ENCODE measurements at places on chromosomes 1 and 21.

DNA sequence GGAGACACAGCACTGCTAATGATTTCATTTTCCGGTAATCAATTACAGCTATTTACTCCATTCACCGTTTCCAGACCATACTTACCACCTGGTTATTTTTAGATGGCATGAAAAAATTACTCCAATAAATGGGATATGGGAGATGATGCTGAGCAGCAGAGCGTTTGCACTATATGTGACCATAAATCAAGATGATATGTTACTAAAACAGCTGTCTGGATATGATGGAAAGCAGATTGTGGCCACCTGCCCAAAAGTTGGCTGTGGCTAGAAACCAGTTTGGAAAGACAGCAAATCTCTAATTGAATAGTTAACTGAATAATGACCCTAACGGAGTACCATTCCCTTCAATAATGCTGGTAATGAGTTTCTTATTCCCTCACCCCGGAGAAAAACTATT, 22.5 kb upstream of the KCTD3 start:
- DNase-seq, result no peak

DNA sequence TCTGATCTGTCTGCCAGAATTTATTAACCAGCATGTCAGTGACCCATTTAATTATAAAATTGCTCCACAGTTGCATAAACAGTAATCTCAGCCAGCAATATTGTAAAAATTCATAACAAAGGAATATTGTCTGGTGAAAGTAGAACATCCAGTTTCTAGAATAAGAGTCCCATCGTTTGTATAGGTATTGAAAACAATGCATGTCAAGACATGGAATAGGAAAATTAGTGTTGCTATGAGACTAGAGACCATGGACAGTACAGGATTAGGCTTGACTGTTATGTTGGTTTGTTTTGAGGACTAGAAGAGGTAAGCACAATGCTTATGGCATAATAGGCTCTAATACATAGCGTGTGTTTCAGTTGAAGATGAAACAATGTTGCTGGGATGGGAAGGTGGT, 37.1 kb downstream of the ATF6 start:
- DNase-seq, result no peak

- no peak for DNase-seq
Observed at GRCh38 chr1:206555473-206555935, 48.2 kb downstream of the RASSF5 start.

DNA sequence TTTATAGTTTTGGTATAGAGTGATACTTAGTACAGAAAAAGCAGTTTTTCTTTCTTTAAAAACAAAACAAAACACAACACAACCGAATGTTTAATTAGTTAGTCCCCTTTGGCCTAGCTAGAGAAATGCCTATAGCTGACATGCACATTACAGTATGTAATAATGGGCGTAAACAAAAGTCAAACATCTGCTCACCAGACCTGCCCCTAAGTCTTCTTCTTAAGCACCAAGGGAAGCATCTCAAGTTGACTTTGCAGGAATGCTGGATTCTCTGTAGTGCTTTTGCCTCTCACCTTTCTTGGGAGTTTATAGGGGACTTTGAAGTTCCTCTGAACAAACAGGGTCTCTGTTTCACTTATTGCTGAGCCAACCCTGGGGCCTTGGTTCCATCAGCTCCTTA, 143.7 kb downstream of the TM2D1 start:
- no peak for DNase-seq

GRCh38 chr1:246836209-246836966, 95.4 kb downstream of the AHCTF1 start:
- no peak for DNase-seq

DNA sequence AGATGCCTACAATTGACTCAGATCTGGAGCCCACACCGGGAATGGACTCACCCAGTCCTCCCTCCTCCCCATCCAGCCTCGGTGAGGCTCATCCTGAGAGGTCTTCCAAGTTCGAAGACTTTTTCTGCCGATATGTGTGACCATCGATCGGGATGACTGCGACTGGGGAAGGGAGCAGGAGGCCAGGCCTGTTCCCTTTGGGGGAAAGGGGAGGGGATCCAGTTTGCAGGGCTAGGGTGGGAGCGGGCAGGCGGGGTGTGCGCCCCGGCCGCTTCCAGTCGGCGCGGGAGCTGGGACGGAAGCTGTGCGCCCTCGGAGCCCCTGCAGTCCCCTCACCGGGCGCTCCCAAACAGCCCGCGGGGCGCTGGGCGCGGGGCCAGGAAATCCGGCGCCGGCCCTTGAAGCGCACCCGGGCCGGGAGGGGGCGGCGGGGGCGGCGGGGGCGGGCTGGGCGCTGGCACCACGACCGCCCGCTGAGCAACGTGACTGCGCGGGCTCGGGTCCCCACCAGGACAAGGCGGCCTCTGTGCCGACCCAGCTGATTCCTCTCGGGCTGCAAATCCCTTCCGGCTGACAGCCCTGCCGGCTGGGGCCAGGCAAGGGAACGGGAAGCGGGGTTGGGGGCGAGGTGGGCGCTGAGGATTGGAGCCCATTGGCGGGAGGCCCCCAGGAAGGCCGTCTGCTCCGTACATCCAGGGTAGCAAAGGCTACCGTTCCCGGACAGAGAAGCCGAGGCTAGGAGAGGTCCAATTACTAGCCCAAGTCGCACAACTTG, 103.9 kb downstream of the EBNA1BP2 start:
- no peak for DNase-seq

DNA sequence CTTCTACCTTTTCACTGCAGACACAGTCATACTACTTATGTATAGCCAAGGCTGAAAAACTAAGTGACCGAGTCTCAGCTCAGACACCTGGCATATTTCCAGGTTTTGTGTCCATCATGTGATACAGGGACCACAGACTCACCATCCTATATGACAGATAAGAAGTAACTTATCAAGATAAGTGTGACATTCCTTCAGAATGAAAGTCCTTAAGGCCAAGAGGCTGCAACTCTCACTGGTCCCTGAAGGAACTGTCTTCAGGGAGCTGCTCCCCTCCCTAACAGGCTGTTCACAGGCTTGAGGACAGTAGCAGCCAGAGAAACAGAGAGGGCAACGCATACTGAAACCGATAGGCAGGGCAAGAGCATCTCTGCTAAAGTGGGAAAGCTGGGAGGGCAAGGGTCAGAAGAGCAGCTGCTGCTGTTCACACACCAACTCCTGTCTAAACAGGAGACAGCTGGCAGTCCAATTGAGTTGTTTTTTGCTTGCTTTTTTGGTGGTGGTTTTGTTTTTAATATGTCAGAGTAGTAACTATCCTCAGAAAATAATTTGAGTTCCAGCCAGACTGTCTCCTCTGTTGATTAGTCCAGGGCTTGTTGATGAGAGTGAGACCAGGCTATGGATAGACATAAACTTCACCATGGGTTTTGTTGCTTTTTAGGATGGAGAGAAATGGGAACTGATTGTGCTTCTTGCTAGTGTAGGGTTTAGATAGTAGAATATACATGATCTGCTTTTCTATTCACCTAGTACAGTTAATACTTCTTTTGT, 67.7 kb downstream of the MACF1 start:
- no peak for DNase-seq

GRCh38 chr1:79760531-79760930, 754.0 kb upstream of the ADGRL4 start:
- DNase-seq, result no peak

- DNase-seq, result no peak
Observed at GRCh38 chr1:47907177-47907528, 90.0 kb downstream of the TRABD2B start.

- DNase-seq, result no peak
Observed at GRCh38 chr21:45494135-45494850, 47.9 kb downstream of the SLC19A1 start.

DNA sequence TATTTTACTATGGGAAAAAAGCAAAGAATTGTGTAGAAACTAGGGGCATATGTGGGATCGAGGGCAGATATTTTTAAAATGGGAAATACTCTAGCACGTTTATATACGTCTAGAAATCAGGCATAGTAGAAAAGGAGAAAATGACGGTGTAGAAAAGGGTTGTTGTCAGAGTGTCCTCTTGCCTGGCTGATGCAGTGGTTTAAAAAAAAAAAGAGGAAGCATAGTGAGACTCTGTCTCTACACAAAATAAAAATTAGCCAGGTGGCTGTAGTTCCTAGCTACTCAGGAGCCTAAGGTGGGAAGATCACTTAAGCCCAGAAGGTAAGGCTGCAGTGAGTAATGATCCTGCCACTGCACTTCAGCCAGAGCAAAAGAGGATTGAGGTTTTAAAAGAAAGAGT, 64.7 kb upstream of the LRRC7 start:
- no peak for DNase-seq

DNA sequence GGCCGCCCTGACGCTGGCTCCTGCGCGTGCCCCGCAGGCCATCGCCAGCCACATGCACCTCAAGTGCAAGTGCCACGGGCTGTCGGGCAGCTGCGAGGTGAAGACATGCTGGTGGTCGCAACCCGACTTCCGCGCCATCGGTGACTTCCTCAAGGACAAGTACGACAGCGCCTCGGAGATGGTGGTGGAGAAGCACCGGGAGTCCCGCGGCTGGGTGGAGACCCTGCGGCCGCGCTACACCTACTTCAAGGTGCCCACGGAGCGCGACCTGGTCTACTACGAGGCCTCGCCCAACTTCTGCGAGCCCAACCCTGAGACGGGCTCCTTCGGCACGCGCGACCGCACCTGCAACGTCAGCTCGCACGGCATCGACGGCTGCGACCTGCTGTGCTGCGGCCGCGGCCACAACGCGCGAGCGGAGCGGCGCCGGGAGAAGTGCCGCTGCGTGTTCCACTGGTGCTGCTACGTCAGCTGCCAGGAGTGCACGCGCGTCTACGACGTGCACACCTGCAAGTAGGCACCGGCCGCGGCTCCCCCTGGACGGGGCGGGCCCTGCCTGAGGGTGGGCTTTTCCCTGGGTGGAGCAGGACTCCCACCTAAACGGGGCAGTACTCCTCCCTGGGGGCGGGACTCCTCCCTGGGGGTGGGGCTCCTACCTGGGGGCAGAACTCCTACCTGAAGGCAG, 23.4 kb upstream of the ARF1 start:
- no peak for DNase-seq

- DNase-seq, result no peak
Observed at GRCh38 chr1:228986093-228986904, 251.0 kb downstream of the RHOU start.

- no peak for DNase-seq
Observed at GRCh38 chr1:86951430-86951829, 37.0 kb downstream of the HS2ST1 start.

DNA sequence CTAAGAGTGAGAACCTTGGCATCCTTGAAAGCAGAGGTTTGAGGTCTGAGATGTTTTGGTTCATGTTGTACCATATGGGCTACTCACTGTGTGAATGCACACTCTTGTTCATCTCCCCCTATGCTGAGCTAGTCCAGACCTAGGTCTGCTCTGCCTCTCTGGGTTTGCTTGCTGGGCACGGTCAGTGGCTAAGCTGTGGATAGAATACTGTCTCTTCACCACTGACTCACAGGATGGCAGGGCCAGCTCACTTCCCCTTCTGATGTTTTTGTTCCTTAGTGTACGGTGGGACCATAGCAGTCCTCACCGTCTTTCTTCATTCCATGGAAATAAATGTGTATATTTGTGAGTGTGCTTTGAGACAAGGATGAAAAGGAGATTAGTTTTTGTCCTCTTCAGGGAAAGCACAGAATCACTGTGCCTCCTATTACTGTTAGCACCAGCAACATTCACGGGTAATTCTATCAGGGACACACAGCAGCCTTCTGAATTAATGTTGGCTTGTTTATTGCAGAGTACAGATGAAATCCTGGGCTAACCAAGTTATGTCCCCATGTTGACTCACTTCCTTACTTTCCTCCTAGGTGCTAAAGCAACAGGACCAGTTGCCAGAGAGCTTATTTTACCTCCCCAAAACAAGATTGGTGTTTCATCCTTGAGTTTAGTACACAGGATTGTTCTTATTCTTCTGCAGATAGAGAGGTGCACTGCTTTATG, 56.9 kb upstream of the IVNS1ABP start:
- no peak for DNase-seq

- no peak for DNase-seq
Observed at GRCh38 chr1:25198663-25199252, 33.5 kb downstream of the SYF2 start.

GRCh38 chr1:29121936-29122681, 1.6 kb downstream of the TMEM200B start:
- DNase-seq, result no peak

GRCh38 chr1:172108161-172108893, 267.0 kb downstream of the DNM3 start:
- DNase-seq, result no peak

DNA sequence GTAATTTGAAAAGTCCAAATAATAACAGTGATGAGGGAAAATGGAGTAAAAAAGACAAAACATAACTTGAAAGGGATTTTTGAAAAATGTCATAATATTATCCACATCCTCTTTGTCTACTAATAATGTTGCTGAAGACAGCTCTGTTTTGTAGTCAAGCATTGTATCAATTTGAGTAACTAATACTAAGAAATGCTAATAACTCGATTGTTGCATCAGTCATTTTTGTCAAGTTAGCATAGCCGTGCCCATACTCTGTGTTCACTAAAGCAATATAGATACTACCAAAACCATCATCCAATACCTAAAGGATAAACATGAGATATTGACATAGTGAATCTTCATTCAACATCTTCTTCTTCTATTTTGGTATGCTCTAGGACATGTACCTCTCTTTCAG, 17.3 kb downstream of the PDC start:
- DNase-seq, result no peak

GRCh38 chr21:39326607-39327307, 13.3 kb upstream of the BRWD1 start:
- DNase-seq, result no peak

DNA sequence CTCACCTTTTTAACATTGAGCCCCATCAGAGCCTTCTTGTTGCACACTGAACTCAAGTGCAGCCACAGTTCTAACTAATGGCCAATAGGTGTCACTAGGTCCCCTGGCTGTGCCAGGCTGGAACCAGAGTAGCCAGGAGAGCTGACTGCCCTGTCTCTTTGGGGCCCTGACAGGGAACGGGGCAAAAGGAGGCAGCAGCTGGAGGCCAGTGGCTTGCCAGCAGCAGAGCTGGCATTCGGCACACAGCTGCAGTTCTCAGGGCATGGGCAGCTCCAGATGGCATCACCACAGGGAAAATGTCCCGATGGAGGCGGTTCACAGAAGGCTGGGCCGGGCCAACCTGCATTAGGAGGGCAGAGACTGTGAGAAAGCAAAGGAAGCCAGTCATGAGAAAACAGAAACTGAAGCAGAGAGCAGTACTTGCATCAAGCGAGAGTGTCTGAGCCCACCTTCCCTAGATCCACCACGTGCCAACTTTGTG, 188.6 kb downstream of the FCRL5 start:
- DNase-seq, result peak; percentile 13

GRCh38 chr1:93025572-93025971, 53.5 kb upstream of the MTF2 start:
- DNase-seq, result no peak

- no peak for DNase-seq
Observed at GRCh38 chr1:182054698-182055326, 6.7 kb downstream of the ZNF648 start.

- no peak for DNase-seq
Observed at GRCh38 chr1:69157046-69157756, 410.5 kb upstream of the LRRC7 start.

DNA sequence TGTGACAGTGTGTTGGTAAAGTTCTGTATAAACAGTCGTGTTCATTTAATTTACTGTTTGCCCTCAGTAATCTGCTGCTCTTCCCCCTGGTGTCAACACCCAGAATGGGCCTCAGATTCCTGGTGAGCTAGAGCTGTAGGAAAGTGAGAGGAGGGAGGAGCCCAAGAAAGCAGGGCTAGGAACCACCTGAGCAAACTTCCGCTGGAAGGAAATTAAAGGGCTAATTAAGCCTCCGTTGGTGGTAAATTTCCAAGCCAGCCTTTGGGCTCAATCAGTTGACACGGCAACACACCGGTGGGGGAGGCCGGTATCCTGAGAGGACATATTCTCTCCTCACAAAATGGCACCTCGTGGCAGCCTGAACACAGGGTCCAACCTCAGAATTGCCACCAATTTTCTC, 32.9 kb downstream of the RAB3B start:
- no peak for DNase-seq

Data from non-pigmented ciliary epithelial cell (primary cell).